ENCODE measurements at places on chromosomes 5 and 9. TPM values are rescaled to one million over a fixed set of nuclear protein-coding genes. Genes with fewer than 3 reads are reported as not detected.

DNA sequence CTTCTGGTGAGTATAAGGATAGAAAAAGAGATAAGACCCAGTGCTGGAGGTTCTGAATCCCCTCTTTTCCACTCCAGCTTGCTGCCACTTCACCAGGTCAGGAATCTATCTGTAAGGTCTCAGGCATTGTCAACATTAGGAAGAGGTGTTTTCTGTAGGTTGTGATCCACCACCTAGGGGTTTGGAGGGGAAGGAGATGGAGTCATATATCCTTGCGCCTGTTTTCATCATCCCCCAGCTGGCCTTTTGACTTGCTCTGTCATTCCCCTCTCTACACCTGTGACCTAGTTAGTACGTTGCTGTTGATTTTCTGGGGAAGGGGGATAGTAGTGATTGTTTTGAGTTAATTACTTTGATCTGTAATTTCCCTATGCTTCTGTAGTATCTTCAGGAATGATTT lies 20.5 kb downstream of the SPINK5 start:
- no peak for ATAC-seq

- ATAC-seq = no peak
Measured at GRCh38 chr5:135053278-135053677, 19.2 kb upstream of the PITX1 start.

DNA sequence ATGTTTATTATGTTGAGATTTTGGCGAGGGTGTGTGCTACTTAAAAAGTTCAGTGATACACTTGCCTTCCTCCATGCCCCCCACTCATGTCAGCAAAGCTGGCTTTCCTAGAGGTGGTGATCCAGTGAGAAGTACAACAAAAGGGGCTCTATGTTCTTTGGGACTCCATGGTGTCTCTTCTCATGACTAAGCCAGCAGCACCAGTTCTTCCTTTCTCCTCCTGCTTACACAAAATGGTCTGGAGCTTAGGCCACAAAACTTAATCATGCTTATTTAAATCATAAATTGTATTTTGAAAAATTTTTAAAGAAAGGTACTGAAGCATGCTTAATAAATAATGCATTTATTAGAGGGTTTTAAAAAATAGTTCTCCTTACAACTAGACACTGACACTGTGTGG lies 22.4 kb downstream of the MOCS2 start:
- ATAC-seq = no peak

DNA sequence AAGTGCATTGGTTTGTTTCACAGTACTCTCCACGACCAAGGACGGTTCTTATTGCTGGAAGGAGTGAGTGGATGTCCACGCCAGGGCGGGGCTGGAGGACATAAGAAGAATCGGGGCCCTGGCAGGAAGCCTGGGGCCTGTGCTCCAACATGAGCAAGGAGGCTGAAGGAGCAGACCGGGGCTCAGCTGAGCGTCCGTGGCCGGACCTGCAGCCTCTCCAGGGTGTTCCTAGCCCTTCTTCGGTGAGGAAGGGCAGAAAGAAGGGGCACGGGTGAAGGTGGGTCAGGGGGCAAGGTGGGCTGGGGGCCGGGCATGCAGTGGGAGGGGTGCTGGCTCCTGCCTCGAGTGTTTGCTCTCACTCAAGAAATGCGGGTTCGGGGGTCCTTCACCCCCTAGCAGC lies 18.1 kb downstream of the FAM78A start:
- ATAC-seq = no peak

- peak; percentile 88 for ATAC-seq
Measured at GRCh38 chr5:170633235-170634081, 129.6 kb downstream of the KCNIP1 start.

DNA sequence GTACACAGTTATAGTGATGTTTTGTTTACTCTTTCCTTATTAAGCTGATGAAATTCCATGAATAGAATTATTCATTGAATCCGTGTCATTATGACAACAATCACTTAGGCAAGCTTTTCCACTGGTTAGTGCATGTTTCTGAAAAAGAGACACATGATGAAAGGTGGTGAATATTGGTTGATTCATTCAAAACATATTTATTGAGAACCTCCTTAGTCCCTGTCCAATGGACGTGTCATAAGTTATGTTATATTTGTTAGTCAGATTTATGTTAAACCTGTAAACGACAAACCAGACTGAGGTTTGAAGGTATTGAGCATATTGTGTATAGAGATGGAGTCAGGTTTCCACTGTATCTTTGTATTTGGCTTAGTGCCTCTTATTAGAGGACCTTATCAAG lies 1888.9 kb upstream of the CDH6 start:
- ATAC-seq = no peak

DNA sequence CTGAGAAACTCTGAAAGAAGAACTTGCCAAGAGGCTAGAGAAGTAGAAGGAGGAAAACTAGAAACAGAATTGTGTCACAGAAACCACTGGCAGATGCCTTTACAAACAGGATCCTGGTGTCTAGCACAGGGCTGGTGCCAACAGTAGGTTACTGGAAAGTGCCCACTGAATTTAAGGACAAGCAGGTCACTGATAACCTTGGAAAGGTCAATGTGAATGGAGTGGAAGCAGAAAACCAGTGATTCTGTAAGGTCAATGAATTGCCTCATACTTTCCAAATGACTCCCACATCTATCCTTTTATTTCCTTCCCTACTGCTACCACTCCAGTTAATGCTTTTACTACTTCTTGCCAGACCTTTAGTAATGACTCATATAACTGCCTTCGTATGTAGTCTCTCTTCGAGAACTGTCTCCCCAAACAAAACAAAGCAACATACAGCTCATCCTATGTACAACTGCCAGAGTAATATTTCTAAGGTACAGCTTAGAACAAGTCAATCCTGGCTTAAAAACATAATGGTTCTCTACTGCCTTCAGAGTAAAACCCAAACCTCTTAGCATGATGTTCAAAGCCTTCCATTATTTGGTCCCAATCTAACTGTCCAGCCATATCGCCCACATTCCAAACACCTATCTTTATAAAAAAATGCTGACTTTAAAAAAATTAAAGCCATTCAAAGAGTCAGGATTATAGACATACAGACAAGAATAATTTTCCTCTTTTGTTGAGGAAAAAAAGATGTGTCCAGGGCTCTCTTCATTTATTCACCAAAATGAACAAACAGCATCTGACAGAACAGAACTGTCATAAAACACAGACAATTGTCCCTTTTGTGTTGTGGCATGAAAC lies 52.5 kb downstream of the NR3C1 start:
- ATAC-seq = no peak

DNA sequence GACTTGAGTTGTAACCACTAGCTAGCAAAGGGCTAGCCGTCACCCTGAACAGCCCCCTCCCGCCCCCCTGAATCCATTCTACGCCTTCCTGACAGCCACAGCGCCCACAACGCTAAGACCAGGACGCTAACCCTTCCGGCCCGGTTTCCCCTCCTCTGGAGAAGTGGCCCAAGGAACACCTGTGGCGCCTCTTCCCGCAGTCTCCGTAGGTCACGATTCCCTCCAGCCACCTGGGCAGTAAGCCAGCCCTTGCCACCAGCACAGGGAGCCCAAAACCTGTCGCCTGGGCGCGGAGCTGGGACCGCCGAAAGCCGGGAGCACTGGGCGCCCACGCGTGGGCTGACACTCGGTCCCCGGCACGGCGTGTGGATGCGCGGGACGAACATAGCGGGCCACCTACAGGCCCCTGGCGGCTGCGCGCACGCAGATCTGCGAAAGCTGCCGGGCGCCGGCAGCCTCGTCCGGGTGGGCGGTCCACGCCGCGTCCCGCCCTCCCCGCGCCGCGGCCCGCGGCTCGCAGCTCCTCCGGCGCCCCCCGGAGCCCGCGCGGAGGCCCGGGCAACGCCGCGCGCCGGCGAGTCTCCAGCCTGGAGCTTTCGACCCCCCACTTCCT lies 596 bp downstream of the IRF1 start:
- ATAC-seq = peak; percentile 59

- ATAC-seq = no peak
Measured at GRCh38 chr5:156396063-156396829, 69.3 kb downstream of the SGCD start.

GRCh38 chr9:27750566-27750965 lies 177.3 kb upstream of the C9orf72 start:
- no peak for ATAC-seq

DNA sequence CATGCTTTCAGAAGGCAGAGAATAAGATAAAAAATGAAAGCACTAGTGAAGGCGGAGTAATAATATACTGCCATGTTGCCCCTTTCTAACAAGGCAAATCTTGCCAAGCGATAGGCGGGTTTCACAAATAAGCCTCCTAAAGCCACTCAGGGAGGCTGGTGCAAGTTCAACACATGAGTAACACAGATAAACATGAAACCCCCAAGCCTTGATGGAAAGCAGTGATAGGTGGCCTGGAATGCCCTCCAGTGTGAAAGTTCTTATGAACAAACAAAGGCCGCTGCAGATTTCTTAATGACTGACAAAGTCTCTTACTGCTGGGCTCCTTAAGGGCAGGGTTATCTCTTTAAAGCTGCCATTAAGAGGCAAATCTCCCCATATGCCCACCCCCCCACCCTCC lies 154.7 kb downstream of the ZDHHC21 start:
- no peak for ATAC-seq

DNA sequence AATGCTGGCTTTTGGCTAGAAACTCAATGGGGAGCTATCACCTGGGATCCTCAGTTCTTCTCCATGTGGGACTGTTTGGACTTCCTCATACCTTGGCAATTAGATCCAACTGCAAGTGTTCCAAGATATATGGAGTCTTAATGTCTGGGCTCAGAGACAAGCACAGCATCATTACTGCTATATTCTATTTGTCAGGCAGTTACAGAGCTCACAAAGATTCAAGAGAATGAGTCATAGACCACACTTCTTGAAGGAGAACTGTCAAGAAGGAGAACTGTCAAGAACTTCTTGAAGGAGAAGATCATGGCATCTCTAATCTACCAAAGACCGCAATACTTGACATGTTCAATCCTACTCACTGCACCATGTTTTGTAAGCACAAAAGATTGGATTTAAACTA lies 106.8 kb upstream of the NREP start:
- no peak for ATAC-seq

- no peak for ATAC-seq
Measured at GRCh38 chr5:74028976-74029375, 403.0 kb downstream of the ARHGEF28 start.

DNA sequence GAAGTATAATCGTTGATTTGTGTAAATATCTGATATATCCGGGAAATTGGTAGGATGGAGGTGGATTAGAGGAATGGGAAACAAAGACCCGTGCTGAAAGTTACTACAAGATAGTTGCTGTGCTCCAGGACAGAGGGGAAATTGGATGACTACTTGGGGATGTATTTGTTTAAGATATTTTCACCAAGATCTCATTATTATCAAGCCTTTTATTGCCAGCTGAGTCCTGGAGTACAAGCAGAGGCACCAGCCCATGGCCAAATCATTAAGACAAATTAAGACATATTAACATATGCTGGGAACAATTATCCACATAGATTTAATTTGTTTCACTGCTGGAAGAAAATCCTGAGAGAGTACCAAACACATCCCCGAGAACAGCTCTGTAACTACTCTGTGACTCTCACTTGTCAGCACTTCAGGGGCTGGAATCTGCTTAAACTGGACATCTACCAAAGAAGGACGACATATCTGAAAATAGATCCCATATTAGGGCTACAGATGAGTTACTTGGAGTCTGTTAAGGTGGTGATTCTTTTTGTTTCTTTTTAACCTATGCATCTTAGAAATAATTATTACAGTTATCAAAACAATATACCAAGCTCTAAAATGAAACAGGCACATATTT lies 68.2 kb downstream of the SLC1A1 start:
- ATAC-seq = no peak

GRCh38 chr5:43636076-43636475 lies 33.1 kb downstream of the NNT start:
- peak; percentile 35 for ATAC-seq

GRCh38 chr5:178683783-178684182 lies 46.7 kb downstream of the ZNF354A start:
- no peak for ATAC-seq

DNA sequence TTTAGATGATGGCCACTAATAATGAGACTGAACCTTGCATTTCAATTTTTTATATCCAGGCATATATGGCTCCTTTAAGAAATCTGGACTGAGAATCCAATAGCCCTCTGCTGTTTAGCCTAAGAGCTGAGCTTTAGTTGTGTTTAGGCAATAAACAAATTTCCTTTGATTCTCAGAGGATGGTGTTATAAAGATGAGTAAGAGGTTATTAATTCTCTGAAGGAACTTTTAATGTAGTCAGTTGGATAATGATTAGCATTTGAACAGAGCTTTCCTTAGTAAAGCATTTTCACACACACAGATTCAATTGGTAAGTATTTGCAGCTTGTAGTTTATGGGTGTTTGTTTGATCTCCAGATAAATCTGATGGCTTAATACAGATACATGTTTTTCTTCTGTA lies 149.6 kb downstream of the PRR16 start:
- no peak for ATAC-seq

- ATAC-seq = no peak
Measured at GRCh38 chr9:106287731-106288130, 575.2 kb upstream of the ZNF462 start.

DNA sequence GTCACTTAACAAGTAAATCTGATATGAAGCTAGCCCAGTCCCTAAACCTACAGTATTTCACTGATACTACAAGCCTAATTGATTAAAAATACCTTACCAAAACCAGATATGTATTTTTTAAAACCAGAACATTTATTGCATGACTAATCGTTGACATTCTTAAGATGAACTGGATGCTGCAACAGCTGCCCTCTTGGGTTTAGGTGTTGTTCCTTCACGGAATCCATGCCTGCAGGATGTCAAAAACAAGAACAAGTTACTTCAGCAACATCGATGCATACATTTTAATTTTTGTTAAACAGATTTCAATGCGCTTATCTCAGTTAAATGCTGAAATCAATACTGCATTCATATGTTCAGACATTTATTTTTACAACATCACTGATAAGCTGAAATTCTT lies 2.7 kb downstream of the RPL37 start:
- no peak for ATAC-seq

- no peak for ATAC-seq
Measured at GRCh38 chr9:16410601-16411280, 459.7 kb downstream of the BNC2 start.

- ATAC-seq = no peak
Measured at GRCh38 chr5:81353189-81353588, 40.7 kb downstream of the ACOT12 start.

Gene STKLD1
- total RNA-seq = 1.3 TPM

Gene LTC4S
- total RNA-seq = 8.8 TPM

Gene C9orf40
- 2.6 TPM for total RNA-seq

Gene PAX5
- not detected for total RNA-seq

Gene MORN5
- not detected for total RNA-seq

Gene ADCY2
- 5.8 TPM for total RNA-seq

Gene HNRNPH1
- total RNA-seq = 260 TPM

Gene EMB
- total RNA-seq = 5.2 TPM

Gene FAXDC2
- 26.6 TPM for total RNA-seq

Gene LCN15
- not detected for total RNA-seq
